ENCODE measurements at places on chromosomes 4 and X.

- no peak overlapping the region for H3K27ac ChIP-seq
- H3K36me3 ChIP-seq: no peaks in the 10 kb centered on the region
- no peak overlapping the region for H3K4me3 ChIP-seq
- peaks cover 15% of the 10 kb centered on the region for H3K27me3 ChIP-seq
- no peak for DNase-seq
- H3K4me1 ChIP-seq: no peaks in the 10 kb centered on the region
Measured at GRCh38 chrX:136262243-136262642, 11.0 kb upstream of the MAP7D3 start.

GRCh38 chr4:75733369-75733768, 9.0 kb downstream of the USO1 start:
- DNase-seq: no peak
- H3K4me3 ChIP-seq: no peak overlapping the region
- no peak overlapping the region for H3K27ac ChIP-seq
- no peaks in the 10 kb centered on the region for H3K36me3 ChIP-seq
- H3K27me3 ChIP-seq: no peaks in the 10 kb centered on the region
- no peaks in the 10 kb centered on the region for H3K4me1 ChIP-seq

DNA sequence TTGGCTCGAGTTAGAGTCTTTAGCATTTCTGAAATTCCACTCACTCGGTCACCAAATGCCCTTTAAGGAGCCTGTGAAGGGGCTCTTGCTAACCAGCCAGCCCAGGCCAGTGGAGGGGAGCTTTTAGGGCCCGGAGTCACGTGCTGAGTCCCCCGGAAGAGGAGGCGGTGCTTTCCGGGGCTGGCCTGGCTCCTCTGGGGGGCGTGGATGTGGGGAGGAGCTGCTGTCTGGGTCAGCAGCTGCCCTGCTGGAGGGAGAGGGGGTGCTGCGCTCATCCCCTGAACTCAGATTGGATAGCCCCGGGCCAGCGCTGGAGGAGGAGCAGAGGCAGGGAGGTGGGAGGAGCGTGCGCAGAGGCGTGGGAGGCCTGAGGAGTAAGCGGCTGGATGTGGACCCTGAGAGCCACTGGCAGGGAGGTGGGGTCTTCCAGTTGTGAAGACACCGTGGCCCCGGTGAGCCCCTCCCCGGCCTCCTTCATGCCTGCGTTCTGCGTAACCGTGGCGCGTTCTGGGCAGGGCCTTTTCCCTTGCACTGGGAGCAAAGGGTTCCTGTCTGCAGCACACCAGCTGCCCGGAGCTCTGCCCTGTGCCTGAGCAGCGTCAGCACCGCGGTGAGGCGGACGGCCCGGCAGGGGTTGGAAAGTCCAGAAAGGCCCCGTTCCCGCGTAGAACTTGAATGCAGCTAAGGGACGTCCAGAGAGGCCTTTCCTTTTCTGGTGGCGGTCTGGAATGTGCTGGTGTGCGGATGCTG, 19.7 kb downstream of the MAEA start:
- H3K27ac ChIP-seq: peak overlapping the region; percentile 74
- peak overlapping the region; percentile 56 for H3K4me3 ChIP-seq
- peaks cover 7% of the 10 kb centered on the region for H3K4me1 ChIP-seq
- H3K27me3 ChIP-seq: no peaks in the 10 kb centered on the region
- H3K36me3 ChIP-seq: peaks cover 45% of the 10 kb centered on the region

- H3K4me3 ChIP-seq: no peak overlapping the region
- no peaks in the 10 kb centered on the region for H3K4me1 ChIP-seq
- no peaks in the 10 kb centered on the region for H3K27me3 ChIP-seq
- no peaks in the 10 kb centered on the region for H3K36me3 ChIP-seq
- DNase-seq: no peak
- H3K27ac ChIP-seq: no peak overlapping the region
Measured at GRCh38 chr4:165152527-165152926, 39.9 kb upstream of the TMEM192 start.

DNA sequence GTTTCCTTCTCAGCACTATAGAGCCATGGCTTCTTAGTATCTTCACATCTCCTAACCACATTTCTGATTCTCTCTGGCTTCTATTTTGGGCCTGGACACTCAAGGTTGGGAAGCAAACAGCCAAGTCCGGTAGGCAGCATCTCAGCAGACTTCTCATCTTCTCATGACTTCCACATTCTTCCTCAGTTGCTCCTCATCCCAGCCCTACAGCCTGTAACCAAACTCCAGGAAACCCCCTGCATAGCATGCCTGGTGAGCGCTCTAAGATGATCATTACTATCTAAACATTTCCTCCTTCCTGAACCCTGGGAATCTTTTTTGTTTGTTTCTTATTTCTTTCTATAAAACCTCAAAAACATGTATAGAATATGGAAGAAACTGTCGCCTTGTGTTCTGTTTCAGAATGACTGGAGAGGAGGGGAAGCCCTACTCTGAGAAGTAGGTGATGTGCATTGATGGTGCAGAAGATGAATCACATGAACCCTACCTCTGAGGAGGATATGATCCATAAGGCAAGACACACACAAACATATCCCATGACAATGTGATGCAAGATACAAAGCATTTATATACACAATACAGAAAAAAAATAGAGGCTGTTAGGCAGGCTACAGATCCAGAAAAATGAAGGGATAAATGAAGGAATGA, 219.8 kb upstream of the GYPA start:
- H3K36me3 ChIP-seq: no peaks in the 10 kb centered on the region
- no peak for DNase-seq
- H3K4me1 ChIP-seq: peaks cover 22% of the 10 kb centered on the region
- H3K27ac ChIP-seq: no peak overlapping the region
- no peaks in the 10 kb centered on the region for H3K27me3 ChIP-seq

DNA sequence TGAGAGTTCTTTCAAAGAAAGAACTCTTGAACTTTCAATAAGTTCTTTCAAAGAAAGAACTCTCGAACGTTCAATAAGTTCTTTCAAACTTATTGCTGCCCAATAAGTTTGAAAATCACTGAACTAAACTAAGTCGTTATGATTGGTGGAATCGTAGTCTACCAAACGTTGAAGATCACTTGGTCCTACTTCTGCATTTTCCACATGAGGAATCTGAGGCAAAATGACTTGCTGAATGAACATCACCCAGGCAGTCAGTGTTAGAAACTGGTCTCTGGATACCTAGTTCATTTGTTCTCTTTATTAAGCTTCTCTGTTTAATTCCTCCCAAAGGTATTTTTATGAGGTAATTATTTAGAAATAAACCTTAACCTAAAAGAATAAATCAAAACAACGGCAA, 7.1 kb upstream of the CNOT6L start:
- DNase-seq: no peak
- H3K4me1 ChIP-seq: no peaks in the 10 kb centered on the region
- no peaks in the 10 kb centered on the region for H3K27me3 ChIP-seq

DNA sequence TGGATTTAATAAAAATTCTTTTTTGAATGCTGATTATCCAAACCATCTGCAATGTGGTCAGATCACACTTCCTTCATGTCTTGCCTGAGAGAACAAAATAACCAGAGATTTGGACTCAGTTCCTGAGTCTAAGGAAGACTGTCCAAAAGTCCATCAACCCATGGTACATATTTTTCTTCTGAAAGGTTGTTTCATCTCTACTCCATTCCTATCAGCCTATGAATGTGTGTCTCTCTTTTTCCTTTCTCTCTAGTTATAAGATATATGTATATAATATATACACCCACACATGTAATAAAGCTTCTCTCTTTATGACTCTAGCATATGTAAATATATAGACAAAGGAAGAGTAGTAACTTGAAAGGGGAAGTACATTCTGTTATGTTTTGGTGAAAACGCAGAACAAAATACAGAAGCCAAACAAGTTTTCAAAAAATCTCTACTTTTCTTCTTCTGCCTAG, 226.9 kb downstream of the ARHGAP24 start:
- DNase-seq: no peak
- peaks cover 7% of the 10 kb centered on the region for H3K4me1 ChIP-seq
- no peaks in the 10 kb centered on the region for H3K36me3 ChIP-seq

- no peak overlapping the region for H3K4me3 ChIP-seq
- H3K27me3 ChIP-seq: no peaks in the 10 kb centered on the region
- H3K4me1 ChIP-seq: no peaks in the 10 kb centered on the region
Measured at GRCh38 chr4:39706334-39706733, 8.4 kb downstream of the UBE2K start.

GRCh38 chrX:119290476-119290875, 54.4 kb downstream of the PGRMC1 start:
- no peak for DNase-seq
- H3K4me3 ChIP-seq: no peak overlapping the region
- H3K27ac ChIP-seq: no peak overlapping the region
- no peaks in the 10 kb centered on the region for H3K36me3 ChIP-seq
- H3K4me1 ChIP-seq: no peaks in the 10 kb centered on the region
- H3K27me3 ChIP-seq: no peaks in the 10 kb centered on the region

DNA sequence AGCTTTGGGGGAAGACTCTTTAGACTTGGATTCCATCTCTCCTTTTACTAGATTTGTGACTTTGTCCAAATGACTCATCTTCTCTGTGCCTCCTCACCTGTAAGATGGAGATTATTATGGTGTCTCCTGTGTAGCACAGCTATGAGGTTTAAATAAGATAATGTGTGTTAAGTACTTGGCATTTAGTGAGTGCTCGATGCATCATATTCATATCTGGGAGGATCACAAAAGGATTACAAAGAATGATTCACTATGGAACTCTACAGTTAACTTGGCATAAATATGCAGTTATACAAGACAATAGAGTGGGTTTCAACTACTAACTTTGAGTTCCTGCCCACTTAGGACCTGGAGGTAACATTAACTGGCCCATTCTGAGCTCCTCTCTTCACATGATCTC, 2.3 kb downstream of the GBA3 start:
- no peak for DNase-seq
- H3K4me1 ChIP-seq: no peaks in the 10 kb centered on the region
- no peak overlapping the region for H3K4me3 ChIP-seq
- no peak overlapping the region for H3K27ac ChIP-seq
- H3K27me3 ChIP-seq: no peaks in the 10 kb centered on the region

DNA sequence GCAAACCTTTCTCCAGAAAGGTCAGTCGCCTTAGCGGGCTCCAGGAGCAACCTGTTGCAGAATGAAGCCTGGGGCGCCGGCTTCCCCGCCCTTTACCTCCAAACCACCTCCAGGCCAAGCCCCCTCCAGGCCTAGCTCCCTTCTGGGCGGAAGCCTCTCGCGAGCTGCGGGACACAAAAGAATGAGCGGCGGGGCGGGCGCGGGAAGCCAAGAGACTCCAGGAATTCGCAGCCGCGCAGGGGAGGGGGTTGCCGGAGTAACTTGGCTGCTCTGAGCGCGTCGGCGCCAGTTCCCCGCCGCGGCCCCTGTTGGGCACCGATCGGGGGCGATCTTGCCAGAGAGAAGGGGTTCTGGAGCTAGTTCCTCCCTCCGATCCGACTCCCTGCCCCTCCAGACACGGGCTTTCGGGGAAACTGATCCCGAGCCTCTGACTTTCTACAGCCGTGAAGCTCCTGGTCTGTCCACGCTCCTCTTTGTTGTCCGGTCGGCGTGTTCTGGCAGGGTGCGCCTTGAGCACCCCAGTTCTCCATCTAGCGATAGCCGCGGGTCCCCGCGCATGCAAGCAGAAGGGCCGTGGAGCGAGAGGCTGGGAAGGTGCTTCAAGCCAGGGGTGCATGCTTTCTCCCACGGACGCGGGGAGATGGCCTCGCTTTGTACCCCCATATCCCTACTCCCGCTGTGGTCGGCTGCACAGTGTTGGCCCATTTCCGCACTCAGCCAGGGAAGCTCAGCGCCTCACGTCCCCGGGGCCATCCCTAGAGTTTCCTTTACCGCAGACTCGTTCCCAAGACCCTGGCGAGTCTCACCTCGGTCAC, 1.2 kb downstream of the PROM1 start:
- H3K4me1 ChIP-seq: peaks cover 18% of the 10 kb centered on the region
- peak overlapping the region; percentile 96 for H3K4me3 ChIP-seq
- H3K27me3 ChIP-seq: no peaks in the 10 kb centered on the region
- H3K27ac ChIP-seq: peak overlapping the region; percentile 74

- H3K36me3 ChIP-seq: no peaks in the 10 kb centered on the region
- peak overlapping the region; percentile 61 for H3K27ac ChIP-seq
- peak overlapping the region; percentile 58 for H3K4me3 ChIP-seq
- H3K4me1 ChIP-seq: peaks cover 15% of the 10 kb centered on the region
Measured at GRCh38 chrX:39820938-39821708, 276.6 kb downstream of the BCOR start.

DNA sequence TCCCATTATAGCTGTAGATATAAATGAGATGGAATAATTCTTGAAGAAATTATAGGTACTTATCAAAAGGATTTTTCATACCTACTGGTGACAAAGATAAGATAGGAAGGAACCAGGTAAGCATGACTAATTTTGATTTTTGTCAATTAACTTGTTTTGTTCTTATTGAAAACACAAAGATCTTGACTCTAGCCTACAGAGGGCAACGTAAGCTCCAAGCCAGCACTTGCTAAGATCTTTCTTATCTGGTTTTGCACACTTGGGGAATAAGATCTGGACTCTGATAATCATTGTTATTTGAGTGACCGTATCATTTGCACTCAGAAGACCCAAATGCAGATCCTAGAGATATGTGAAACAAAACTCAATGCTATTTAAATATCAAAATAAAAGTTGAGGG, 223.4 kb downstream of the VEGFC start:
- no peak overlapping the region for H3K27ac ChIP-seq
- DNase-seq: no peak
- H3K27me3 ChIP-seq: no peaks in the 10 kb centered on the region
- H3K36me3 ChIP-seq: no peaks in the 10 kb centered on the region
- H3K4me1 ChIP-seq: no peaks in the 10 kb centered on the region

DNA sequence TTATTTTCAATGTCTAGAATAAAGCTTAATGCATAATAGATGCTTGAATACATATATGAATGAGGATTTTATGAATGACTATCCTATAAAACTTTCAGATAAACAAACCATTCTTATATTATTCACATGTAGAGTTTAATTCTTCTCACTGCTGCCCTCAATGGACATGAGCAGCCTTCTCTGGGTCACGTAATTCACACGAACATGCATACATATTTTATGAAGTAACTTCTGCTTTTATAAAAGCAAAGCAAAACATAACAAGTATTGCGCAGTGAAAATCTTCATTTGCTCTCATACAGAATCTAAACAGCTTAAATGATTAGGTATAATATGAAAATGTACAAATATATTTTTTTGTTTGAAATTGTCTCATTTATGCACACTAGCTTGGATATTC, 116.7 kb downstream of the TMA16 start:
- H3K27me3 ChIP-seq: no peaks in the 10 kb centered on the region
- no peak overlapping the region for H3K4me3 ChIP-seq
- no peak overlapping the region for H3K27ac ChIP-seq
- no peaks in the 10 kb centered on the region for H3K36me3 ChIP-seq

DNA sequence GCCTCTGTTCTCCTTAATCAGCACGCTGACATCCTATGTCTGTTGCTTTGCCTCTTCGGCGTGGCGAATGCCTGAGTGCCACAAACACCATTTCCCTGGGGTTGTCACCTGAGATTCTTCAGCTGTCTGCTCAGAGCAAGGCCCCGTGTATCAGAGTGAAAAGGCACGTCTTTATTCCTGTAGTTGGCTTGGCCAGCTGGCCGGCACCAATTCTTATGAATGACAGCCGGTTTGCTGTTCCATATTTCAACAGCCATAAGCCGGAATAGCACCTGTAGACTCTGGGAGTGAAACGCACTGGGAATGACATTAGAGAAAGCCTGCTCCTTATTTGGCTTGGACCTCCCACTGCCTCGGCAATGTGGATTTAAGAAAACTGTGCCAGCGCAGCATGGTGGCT, 89.3 kb downstream of the MGST2 start:
- no peaks in the 10 kb centered on the region for H3K27me3 ChIP-seq
- no peak overlapping the region for H3K4me3 ChIP-seq
- no peak overlapping the region for H3K27ac ChIP-seq
- no peaks in the 10 kb centered on the region for H3K36me3 ChIP-seq
- DNase-seq: no peak

GRCh38 chrX:6777238-6778002, 242.5 kb upstream of the VCX3A start:
- H3K27ac ChIP-seq: no peak overlapping the region
- H3K4me3 ChIP-seq: no peak overlapping the region
- H3K4me1 ChIP-seq: peaks cover 10% of the 10 kb centered on the region
- DNase-seq: no peak
